Activated T-cell treated with anti-CD3 and anti-CD28 coated beads for 1 hour (primary cell): ENCODE measurements at places on chromosomes 16 and 17.

GRCh38 chr17:63702721-63703015 is 2.7 kb upstream of the LIMD2 start:
- DNase-seq, result no peak

- no peak for DNase-seq
Measured at GRCh38 chr17:74126179-74126900, 77.1 kb upstream of the RPL38 start.

GRCh38 chr16:73205153-73205886 is 157.4 kb upstream of the ZFHX3 start:
- DNase-seq, result no peak

- DNase-seq, result no peak
Measured at GRCh38 chr17:67602444-67602843, 115.3 kb upstream of the NOL11 start.

DNA sequence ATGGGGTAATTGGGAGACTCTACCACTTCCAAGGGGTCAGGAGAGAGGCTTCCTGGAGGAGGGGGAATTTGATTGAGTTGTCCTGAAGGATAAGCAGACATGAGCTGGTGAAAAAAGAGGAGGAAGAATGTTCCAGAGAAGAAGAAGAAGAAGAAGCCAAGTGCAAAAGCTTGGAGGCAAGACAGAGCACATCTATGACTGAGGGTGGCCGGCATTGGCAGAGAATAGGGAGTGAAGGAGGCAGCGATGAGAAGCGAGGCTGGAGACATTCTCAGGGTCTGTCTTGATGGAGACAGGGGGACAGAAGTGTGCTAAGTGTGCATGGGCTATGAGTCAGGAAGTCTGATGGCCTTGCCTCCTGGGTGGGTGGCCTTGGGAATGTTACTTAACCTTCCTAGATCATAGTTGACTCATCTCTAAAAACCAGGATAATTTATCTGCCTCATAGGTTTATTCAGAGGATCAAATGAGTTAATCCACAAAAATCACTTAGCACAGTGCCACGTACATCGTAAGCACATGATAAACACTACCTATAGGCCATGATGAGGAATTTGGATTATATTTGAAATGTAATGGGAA is 171.7 kb downstream of the ABCC12 start:
- no peak for DNase-seq

- DNase-seq, result no peak
Measured at GRCh38 chr16:28062261-28062846, 1.2 kb downstream of the GSG1L start.

- no peak for DNase-seq
Measured at GRCh38 chr16:15948532-15949209, 745 bp upstream of the ABCC1 start.

- peak; percentile 55 for DNase-seq
Measured at GRCh38 chr16:22297871-22298733, 893 bp downstream of the POLR3E start.

GRCh38 chr17:8284126-8284525 is 4.3 kb upstream of the RANGRF start:
- DNase-seq, result no peak

- no peak for DNase-seq
Measured at GRCh38 chr17:17892731-17893130, 55.9 kb upstream of the SREBF1 start.

GRCh38 chr16:23595246-23595950 is 718 bp downstream of the NDUFAB1 start:
- no peak for DNase-seq

DNA sequence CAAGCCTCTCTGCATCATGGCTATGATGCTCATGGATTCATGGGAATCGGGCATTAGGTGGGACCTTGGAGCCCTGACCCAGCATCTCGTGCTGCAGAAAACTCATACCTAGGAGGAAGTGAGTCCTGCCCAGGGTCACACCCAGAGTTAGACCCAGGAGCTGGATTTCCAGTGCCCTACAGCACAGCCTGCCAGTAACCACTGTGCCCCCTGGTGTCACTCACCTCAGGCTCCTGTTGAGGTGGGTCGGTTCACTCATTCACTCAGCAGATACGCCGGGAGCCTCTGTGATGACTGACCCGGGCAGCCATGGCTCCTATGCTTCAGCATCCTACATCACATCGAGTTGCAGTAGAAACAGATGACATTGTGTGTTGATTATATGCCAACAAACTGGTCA is 143.4 kb downstream of the MSI2 start:
- DNase-seq, result no peak

DNA sequence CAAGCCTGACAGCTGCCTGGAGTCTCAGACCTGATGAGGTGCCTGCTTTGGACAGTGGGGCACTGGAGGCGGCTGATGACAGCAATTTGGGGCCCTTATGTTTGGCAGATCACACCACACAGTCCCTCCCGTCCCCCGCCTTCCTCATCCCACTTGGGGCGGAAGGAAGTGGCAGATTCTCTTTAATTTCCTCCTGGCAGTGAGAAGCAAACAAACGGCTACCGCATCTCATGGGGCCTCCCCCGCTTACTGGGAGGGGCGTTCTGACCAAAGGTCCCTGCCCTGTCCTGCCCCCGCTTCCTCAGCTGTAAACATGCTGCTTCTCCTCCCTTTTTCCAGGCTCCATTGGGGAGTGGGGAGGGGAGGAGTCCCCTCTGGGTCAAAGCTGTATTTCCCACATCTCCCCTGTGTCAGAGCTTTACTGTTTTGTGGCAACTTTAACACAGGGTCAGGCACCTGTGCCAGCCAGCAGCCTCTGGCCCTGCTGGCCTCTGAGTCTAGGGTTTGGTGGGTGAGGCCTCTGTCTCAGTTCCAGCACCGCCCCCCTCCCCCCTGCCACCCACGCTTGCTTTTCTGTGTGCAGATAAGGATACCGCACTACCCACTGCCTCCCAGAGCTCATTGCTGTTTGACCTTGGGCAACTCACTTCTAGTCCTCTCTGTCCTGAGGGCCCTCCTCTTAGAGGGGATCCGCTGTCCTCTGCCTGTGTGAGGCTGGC is 5.4 kb upstream of the NFATC3 start:
- peak; percentile 48 for DNase-seq

DNA sequence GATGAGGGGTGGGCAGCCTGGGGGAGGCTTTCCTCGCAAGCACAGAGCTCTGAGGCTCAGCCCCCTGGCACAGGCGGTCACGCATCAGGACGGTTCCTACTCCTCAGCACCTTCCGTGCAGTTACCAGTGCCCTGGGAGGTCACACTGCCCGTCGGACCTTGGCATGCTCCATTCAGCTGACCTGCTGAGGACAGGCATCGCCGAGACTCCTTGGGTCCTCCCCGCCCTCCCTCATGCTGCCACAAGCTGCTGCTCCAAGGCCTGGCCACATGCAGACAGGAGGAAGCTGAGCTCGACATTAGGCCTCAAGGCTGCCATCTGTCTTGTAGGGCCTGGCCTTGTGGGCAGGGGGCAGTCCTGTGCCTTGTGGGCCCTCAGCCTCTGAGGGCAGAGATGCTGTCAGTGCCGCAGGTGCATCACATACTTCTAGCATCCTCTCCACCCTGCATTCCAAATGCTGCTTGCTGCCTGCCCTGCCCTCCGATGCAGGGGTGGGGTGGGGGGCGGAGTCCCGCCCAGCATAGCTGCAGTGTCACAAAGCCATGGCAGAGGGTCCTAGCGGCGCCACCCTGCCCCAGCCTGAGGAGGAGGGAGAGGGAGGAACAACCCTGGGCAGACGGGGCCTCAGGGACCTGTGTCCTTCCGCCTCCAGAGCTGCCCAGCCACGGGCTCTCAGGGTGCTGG is 9.3 kb downstream of the C16orf90 start:
- DNase-seq, result no peak

- DNase-seq, result no peak
Measured at GRCh38 chr16:7888411-7888810, 555.8 kb downstream of the RBFOX1 start.

DNA sequence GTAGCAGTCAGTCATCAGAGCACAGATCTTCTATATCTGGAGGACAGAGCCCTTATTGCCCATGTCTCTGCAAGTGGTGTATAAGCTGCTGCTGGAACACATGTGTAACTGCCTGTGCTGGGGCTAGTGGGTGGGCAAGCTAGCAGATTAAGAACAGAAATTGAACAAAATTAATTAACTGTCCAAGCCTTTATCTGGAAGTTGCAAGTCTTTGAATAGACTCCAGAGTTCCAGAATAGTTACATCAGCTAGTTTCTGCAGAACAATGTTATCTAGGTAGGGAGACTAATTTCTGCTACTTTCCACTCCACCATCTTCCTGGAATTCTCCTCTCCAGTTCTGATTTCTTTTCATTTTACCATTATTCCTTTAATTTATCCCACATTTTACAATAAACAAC is 287.3 kb downstream of the ZFHX3 start:
- DNase-seq, result no peak

- peak; percentile 80 for DNase-seq
Measured at GRCh38 chr17:4966844-4967538, 626 bp downstream of the SPAG7 start.

DNA sequence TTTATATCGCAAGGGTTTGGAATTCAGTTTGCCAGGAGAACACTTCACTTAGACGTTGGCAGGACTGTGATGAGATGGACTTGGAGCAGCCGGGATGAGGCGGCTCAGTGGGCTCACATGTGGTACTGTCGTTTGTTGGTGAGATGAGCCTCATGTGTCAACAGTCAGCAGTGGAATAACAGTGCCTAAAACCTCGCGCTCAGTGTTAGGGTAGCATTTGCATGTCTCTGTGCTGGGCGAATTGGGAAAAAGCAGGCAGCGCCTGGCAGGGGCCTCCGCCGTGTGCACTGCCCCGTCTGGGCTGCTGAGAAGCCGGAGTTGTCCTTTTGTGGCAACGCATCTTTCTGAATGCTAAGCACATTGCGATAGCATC is 49.7 kb downstream of the CRISPLD2 start:
- no peak for DNase-seq

DNA sequence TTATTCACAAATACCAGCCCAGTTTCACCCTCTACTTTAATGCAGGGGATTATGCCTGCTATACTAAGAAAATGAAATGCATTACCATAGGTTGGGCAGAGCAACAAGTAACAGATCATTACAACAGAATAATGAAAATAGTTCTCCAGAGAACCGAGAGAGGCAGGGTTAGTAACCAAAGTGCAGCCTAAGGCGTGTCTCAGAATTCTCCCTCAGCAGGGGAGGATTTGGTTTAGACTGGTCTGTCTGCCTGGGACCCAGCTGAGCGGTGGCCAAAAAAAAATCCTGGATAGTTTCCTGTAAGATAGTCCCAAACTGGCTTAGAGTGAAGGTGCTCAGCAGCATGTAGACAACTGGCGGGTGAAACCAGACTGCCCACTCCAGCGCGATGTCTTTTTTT is 30.8 kb upstream of the ADCY7 start:
- DNase-seq, result no peak

GRCh38 chr16:86826941-86827340 is 248.6 kb downstream of the FOXL1 start:
- DNase-seq, result no peak

GRCh38 chr17:64146418-64147109 is 16.6 kb upstream of the ERN1 start:
- DNase-seq, result peak; percentile 33

DNA sequence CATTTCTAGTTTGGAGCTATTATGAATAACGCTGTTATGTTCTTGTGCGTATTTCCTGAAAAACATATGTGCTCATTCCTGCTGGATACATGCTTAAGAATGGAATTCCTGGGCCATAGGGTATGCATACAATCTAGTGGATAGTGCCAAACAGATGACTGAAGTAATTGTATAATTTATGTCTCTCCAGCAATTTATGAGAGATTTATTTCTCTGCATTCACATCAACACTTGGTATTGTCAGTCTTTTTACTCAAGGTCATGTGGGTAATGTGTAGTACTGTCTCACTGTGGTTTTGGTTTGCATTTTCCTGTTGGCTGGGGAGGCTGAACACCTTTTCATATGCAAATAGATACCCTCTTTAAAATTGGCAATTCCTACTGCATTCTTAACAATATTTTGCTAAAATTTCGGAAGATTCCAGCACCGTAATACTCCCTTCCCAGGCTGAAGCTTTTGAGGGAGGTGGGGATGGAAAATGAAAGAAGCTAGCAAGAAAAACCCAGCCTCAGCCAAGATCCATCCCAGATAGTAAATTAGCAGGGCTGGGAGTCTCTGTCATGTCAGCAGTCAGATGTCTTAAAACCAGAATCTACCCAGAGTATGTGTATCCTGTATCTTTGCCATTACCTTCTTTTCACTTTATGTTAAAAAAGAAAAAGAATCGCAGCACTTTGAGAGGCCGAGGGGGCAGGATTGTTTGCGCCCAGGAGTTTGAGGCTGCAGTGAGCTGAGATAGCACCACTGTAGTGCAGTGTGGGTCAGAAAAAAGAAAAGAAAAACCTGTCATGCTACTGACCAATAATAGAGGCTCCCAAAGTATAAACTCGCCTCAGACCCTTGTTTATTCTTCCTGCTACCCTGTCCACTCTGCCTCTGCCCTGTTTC is 204.9 kb downstream of the LGALS9B start:
- DNase-seq, result no peak

GRCh38 chr17:63537991-63538692 is 12.1 kb upstream of the DCAF7 start:
- DNase-seq, result no peak

DNA sequence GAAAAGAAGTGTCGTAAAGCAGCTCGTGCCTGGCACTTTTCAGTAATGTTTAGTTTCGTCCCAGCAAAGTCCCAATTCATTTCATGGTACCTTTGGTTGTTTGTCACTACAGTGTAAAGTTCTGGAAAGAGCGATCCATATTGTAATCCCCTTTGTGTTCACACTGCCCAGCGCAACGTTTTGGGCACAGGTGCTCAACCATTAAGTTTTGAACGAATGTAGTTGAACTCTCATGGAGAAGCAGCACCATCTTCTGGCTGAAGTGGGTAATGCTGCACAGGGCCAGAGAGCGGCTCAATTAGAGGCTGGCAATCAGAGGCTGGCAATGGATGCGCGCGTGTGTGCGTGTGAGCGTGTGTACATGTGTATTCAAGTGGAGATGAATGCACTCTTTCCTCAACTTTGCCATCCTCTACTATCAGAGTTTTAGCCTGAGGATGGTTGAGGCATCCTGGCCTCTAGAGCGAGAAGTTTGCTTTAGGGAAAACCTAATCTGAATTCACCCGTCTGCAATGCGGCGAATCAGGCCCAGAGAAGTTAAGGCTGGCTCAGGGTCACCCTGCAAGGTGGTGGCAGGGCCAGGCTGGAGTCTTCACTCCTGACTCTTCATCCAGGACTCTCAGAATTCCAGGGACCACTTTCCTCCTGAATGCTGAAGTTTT is 29.9 kb downstream of the DYNLL2 start:
- peak; percentile 86 for DNase-seq

DNA sequence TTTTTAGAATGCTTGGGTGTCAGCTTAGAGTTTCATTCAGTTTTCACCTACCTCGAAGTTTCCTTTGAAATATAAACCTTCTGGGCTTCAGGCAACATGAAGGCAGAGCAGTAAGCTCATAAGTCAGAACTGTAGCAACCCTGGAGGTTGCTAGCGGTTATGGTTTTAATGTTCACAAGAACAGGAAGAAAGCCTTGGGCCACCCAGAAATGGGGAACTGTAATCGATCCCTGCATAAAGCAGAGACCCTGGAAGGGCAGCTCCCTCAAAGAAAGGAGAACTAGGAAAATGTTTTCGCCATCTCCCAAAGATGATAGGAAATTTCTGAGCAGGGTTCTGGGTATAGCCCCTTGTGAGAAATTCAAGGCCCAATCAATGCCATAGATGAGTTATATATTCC is 47.8 kb upstream of the RASL10B start:
- DNase-seq, result no peak

GRCh38 chr17:58564243-58564642 is 49.8 kb upstream of the MTMR4 start:
- no peak for DNase-seq

GRCh38 chr17:2388020-2388682 is 12.7 kb downstream of the MNT start:
- no peak for DNase-seq
